Activated CD4-positive, alpha-beta memory T cell treated with anti-CD3 and anti-CD28 coated beads for 36 hours (primary cell): ENCODE measurements at places on chromosomes 16 and 17.

DNA sequence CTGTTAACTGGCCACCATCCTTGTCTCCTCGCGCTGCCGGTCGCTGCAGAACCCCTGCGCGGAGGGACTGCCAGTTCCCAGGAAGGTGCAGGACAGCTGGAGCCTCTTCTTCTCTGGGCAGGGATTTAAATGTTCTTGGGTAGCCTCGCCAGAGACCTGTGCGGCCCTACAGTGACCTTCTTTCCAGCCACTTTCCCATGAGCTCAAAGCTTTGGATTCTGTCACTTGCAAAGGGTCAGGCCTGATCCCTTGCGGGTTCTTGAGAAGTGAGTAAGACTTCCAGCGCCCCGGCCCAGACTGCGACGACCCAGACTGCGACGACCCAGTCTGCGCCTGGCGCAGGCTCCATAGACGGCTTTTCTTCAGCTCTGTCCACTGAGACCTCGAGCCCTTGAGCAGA is 1.4 kb upstream of the SLFN5 start:
- peak; percentile 57 for DNase-seq

GRCh38 chr16:4968879-4969483 is 10.9 kb downstream of the SEC14L5 start:
- DNase-seq = no peak

DNA sequence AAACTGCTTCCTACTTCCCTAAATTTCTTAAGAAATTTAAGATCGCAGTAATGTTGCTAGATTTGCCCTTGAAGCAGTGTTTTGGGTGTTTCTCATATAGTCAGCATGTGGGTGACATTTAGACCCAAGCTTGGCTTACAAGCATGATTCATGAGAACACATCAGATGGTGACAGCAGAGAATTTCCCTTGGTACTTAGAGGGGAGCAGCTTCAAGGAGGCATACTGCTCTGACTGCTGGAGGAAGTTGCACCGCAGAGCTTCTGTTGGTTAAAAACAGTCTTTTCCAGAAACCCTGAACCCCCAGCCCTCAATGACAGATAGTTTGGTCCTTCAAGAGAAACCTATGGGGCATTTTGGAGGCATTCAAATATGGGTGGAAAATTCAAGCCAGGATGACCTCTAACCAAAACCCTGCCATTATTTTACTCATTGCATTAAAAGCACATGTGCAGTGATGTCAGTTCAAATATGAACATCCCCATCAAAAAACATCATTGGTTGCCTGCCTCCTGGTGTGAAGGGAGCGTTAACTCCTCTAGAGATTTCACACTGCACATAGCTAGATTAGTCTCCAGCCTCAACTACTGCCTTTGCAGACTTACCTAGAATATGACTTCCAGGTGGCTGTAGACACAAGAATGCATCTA is 201.5 kb upstream of the CACNG5 start:
- DNase-seq = peak; percentile 70

DNA sequence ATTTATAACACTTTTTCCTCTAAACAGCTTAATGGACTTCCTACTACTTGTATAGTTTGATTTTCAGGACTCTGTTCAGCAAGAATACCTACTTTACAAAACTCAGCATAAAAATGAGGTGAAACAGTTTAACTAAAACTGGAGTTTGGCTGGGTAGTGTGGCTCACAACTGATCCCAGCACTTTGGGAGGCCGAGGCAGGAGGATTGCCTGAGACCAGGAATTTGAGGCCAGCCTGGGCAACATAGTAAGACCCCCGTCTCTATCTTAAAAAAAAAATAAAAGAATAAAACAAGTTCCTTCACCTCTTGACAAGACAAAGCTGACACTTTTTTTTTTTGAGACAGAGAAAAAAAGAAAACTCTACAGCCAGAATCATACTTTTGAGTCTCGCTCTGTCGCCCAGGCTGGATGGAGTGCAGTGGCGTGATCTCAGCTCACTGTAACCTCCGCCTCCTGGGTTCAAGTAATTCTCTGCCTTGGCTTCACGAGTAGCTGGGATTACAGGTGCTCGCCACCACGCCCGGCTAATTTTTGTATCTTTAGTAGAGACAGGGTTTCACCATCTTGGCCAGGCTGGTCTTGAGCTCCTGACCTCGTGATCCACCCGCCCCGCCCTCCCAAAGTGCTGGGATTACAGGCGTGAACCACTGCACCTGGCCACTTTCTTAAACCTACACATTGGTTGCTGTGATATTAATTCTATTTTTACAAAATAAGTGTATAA is 2.6 kb downstream of the PDF start:
- no peak for DNase-seq

- DNase-seq = no peak
Observed at GRCh38 chr17:8402921-8403536, 5.4 kb upstream of the RNF222 start.

- DNase-seq = peak; percentile 77
Observed at GRCh38 chr17:74199306-74200092, 4.0 kb upstream of the RPL38 start.

GRCh38 chr16:89472711-89473075 is 17.7 kb downstream of the ANKRD11 start:
- DNase-seq = no peak

- DNase-seq = peak; percentile 59
Observed at GRCh38 chr17:67245694-67246402, 852 bp upstream of the HELZ start.

GRCh38 chr17:77929180-77929564 is 29.3 kb upstream of the TNRC6C start:
- no peak for DNase-seq

GRCh38 chr17:50176559-50177357 is 11.0 kb downstream of the SGCA start:
- no peak for DNase-seq

DNA sequence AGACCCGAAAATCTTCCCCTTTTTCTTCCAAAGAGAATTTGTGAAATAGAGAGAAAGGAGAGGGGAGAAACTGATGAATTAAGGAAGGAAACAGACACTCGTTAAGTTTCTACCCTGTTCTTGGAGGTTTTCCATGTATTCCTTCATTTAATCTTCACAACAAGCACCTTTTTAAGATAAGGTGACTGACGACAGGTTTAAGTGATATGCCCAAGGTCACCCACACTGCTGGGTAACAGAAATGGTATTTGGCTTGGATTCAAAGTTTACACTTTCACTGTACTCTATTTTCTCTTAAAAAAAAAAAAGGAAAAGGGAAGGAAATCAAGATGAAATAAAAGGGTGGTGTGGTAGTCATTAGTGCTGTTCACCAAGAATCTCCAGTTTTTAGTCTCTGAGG is 33.5 kb upstream of the TOX3 start:
- DNase-seq = no peak

DNA sequence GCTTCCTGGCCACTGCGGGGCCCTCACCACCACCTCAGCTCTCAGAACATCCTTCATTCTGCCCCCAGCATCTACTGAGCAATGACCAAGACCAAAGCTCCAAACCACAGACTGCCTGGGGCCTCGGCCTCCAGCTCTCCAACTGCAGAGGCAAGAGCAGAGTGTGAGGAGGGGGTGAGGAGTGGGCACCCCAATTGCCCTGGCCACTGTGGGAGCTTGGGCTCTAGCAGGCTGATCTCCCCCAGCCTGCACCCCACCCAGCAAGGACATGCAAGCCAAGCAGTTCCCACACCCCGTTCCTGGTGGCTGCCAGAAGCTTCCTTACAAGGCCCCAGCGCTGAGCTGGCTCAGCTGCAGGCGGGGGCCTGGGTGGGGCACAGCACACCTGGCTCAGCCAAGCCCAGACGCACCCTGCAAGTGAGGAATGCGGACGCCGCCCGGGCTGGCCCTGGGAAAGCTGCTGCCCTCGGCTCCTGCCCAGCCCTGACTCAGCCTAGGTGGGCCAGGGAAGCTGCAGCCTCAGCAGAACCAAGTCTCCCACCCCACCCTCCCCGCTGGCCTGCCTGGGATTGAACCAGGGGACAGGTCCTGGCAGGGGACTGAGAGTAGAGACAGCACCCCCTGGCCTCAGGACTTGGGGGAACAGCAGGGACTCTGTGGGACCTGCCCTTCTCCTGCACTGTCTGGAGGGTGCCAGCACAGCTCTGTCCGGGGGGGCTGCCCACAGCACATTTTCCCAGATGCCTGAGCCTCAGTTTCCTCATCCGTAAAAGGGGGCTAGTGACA is 29.7 kb upstream of the KRT17 start:
- no peak for DNase-seq
